Stimulated activated CD8-positive, alpha-beta memory T cell treated with anti-CD3 and anti-CD28 coated beads, Interleukin-7, amount 100 ng/mL, for 4 hours (primary cell): ENCODE measurements at places on chromosomes 11 and 22.

DNA sequence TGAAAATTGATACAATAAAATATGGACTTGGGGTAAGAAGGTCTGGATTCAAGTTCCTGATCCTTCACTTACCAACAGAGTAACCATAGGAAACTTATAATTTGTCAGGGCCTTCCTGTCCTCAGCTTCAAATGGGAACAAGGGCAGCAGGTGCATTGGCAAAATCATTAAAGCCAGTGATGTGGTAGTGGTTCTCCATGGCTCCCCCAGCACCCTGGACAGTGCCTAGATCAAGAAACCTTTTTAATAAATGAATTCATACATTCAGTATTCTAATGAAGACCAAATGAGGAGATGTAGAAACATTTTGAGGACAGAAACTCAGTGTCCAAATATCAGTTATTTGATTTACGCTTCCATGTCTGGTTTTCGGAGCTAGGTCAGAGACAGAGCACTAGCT is 51.1 kb downstream of the SPATA19 start:
- DNase-seq = no peak

DNA sequence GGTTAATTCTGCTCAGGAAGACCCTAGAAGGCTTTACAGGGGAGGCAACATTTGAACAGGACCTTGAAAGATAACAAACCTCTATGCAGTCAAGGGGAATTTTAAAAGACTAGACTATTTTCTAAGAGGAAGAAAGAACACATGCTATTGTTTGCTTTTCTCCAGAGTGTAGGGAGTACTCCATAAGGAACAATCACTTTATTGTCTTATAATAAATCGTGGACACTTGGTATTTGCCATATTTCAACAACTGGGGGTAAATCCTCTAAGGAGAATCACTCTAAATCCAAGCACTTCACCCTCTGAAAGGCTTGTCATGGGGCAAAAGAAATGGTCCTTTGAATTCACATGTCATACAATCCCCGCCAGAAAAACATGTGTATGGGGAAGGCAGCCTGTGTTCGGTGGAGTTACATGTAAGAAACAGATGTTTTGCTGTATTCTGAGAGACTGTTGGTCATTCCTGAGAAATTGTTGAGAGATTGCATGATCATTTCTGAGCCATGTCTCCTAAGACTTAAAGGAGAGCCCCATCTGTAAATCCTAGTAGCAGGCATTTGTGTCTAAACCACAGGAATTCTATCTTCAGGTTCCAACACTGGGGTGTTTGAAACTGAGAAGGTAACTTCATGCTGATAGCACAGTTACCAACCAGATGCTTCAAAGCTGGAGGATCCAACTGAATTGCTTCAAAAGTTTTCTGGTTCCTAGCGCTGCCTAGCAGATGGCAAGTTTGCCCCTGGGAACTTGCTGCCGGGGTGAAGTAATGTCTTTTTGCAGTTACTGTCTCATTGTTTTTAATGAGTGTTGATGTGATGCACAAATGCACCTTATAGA is 66.8 kb downstream of the FZD4 start:
- DNase-seq = no peak

GRCh38 chr11:126011265-126011664 is 51.4 kb downstream of the CDON start:
- no peak for DNase-seq

DNA sequence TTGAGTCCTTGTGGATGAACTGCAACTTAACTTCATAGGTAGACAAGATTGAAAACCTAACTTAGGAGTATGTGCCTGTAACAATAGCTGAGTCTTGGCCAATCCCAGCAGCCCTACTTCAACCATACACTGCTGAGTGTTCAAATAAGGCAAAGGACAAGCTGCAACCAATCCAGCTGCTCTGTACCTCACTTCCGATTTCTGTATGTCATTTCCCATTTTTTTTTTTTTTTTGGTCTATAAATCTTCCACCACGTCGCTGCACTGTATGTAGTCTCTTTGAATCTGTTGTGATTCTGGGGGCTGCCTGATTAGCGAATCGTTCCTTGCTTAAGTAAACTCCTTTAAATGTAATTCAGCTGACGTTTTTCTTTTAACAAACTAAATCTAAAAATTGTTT is 35.4 kb upstream of the FLI1 start:
- no peak for DNase-seq

DNA sequence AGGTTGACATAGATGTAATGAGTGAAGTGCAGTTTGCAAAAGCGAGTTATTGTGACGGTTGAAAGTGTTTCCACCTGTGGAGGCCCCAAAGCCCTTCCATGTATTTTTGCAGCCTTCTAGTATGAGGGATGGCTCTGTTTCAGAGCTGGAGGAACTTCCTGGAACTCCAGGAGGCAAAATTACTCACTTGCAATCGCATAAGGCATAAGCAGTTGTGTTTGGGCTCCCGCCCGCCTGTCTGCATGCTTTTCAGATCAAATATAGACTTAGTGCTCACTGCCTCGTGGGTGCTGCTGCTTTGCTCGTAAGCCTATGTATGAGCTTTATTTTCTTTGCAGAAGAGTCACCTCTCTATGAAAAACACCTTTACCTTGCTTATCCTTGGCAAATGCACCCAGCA is 146.8 kb upstream of the LARGE1 start:
- DNase-seq = no peak

- no peak for DNase-seq
Measured at GRCh38 chr11:75154646-75155569, 4.0 kb downstream of the SLCO2B1 start.

DNA sequence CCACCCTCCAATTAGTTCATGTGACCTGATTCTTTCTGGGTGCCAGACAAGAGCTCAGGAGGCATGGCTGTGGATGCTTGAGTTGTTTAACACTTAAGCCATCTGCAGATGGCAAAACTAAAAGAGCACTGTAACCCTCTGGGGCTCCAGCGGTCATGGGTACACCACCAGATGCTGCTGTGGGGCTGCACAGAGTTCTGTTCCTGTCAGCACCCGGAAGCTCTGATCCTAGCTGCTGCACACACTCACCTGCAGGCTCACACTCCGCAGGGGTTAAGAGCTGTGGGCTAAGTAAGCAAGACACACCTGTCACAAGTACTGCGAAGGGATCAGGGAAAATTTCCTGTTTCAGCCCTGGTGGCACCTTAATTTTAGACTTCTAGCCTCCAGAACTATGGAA is 307.8 kb downstream of the C11orf87 start:
- DNase-seq = no peak

- DNase-seq = no peak
Measured at GRCh38 chr11:30652801-30653200, 66.6 kb upstream of the MPPED2 start.

DNA sequence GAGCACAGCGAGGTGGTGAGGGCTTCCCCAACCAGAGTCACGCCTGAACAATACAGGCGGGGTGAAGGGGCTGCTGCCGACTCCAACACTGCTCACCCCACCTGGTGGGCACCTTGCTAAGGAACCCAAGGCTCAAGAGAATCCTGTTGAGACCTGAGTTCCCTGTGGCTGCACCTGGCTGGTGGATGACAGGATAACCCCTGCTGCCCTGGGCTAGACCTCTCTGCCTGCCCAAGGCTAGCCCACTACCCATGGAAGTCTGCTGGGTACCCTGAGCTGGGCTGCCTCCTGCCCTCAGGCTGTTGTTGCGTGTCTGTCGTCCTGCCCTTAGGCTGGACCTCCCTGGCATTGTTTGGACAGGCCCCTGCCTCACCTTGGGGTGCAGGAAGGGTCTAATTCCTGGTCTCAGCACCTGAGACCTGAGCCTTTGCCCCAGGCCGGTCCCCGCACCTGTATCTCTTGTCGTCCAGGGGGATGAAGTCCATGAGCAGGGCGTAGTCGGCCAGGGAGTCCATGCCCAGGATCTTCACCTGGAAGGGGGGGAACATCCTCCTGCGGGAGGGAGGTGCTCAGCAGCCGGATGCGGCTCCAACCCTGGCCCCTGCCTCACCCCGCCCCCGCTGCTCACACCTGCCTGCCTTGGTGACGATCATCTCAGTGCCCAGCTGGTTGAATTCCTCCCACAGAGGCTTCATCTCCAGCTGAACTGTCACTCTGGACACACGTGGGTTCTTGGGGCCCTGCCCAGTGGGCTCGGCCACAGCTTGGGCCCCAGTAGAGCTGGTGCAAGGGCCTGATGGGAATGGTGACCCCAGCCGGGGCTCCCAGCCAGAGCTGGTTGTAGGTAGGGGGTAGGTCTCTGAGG is 4.9 kb upstream of the NUDT8 start:
- DNase-seq = no peak

DNA sequence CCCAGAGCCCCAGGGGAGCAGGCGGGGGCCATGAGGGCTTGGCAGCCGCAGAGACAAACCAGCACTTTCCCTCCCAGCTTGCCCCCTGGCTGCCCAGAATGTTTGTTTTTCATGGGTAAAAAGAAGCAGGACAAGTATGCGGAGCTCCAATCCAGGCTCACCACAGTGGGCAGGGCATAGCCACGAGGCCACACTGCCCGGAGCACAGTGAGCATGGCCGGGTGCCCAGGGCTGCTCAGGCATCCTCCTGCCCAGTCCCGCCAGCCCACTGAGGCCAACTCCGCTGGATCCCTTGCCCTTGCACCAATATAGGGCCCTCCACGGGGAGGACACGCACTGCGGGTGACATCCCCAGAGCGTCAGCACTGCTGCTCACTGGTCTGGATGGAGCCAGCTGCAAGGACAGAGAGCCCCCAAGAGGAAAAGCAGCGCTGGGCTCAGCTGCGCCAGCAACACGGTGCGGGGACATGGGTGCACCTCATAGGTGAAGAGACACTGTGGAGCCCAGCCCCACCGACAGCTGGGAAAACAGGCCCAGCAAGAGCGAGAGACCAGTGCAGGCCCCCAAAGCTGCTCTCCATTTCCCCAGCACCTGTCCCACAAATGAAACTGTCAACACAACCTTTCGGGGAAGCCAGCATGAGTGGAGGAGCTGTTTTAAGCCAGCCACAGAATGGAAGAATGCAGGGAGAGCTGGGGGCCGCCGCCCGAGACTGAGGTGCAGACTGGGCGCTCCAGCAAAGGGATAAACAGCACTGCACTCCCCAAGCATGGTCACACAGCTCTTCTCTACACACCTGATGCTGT is 24.8 kb downstream of the ARVCF start:
- DNase-seq = no peak

DNA sequence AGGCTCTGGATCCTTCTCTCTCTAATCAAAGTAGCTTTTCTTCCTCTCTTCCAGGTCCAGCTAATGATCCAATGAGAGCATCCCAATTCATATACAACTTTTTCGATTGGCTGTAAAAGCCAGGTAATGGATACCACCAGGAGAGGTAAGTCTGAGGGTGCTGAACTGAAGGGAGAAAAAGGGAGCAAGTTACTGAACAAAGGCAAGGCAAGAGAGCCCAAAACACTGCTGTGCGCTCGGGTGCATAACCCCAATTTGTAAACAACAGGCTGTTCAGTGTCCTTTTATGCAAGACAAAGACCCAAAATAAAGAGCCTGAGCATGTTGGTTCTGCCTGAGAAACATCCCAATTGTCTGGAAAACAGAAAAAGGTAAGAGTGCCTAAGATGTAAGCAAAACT is 260.1 kb downstream of the DCDC1 start:
- DNase-seq = no peak

- no peak for DNase-seq
Measured at GRCh38 chr22:22378446-22379415, 129.8 kb downstream of the ZNF280B start.

DNA sequence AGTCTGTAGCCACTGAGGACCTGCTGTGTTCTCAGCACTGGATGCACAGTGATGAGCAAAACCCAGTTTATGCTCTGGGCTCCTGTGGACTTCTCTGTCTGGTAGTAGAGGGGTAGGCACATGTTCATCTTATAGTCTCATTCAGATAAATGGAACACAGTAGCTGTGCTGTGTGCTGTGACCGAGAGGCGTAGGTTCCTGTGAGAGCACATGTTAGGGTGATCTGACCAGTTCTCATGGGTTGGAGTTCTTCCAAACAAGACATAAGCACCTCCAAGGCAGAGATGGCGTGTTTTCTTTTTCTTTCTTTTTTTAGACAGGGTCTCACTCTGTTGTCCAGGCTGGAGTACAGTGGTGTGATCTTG is 154.8 kb upstream of the RASSF10 start:
- DNase-seq = no peak

- DNase-seq = no peak
Measured at GRCh38 chr11:16791191-16791961, 52.9 kb downstream of the C11orf58 start.

- DNase-seq = no peak
Measured at GRCh38 chr11:123519055-123519796, 89.2 kb downstream of the GRAMD1B start.

- DNase-seq = no peak
Measured at GRCh38 chr11:47466701-47467250, 17.8 kb upstream of the RAPSN start.

- DNase-seq = no peak
Measured at GRCh38 chr11:23413057-23413456, 552.8 kb upstream of the CCDC179 start.

- no peak for DNase-seq
Measured at GRCh38 chr11:71204748-71205664, 47.4 kb downstream of the SHANK2 start.

GRCh38 chr11:2199466-2200341 is 28.1 kb upstream of the TH start:
- DNase-seq = no peak

GRCh38 chr11:112541140-112542046 is 280.7 kb upstream of the PLET1 start:
- no peak for DNase-seq

DNA sequence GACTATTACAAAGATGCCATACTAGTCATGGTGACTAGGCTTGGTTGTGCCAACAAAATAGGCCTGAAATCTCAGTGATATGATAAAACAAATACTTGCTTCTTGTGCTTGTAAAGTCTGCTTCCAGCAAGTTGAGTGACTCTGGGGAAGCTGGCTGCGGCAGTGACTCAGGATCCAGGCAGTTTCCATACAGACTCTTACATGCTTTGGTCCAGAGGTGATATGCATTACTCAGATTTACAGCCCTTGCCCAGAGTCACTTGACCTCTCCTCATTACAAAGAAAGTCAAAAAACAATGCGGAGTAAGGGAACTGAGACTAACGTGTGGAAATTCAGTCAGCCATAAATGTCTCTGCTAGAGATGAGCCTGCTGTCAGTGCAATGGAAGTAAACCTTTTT is 387.5 kb downstream of the KCNA4 start:
- no peak for DNase-seq

- DNase-seq = no peak
Measured at GRCh38 chr11:29305456-29306232, 711.2 kb downstream of the KCNA4 start.

- no peak for DNase-seq
Measured at GRCh38 chr22:26667140-26667539, 9.8 kb downstream of the MIAT start.

GRCh38 chr22:44131412-44131811 is 49.3 kb upstream of the PARVG start:
- no peak for DNase-seq

GRCh38 chr11:305844-306211 is 1.8 kb upstream of the IFITM2 start:
- DNase-seq = no peak

GRCh38 chr11:90753546-90753945 is 530.7 kb upstream of the CHORDC1 start:
- no peak for DNase-seq
